ENCODE measurements at places on chromosomes 3 and 15.
A peak's percentile ranks its signal among the peaks of the same experiment; 100 is the strongest.

GRCh38 chr3:184982076-184982475, 170.1 kb downstream of the VPS8 start:
- DNase-seq: no peak

GRCh38 chr3:25266677-25267076, 161.4 kb upstream of the RARB start:
- no peak for DNase-seq

GRCh38 chr3:24100696-24101402, 155.8 kb downstream of the NR1D2 start:
- DNase-seq: no peak

GRCh38 chr15:85837881-85838280, 43.2 kb upstream of the KLHL25 start:
- DNase-seq: no peak

- no peak for DNase-seq
Observed at GRCh38 chr3:78507196-78507984, 1260.4 kb downstream of the ROBO1 start.

- DNase-seq: no peak
Observed at GRCh38 chr15:59312205-59312604, 60.5 kb downstream of the MYO1E start.

GRCh38 chr15:58165661-58166060, 27.5 kb downstream of the AQP9 start:
- no peak for DNase-seq

GRCh38 chr15:58957101-58957973, 23.9 kb upstream of the SLTM start:
- no peak for DNase-seq

GRCh38 chr15:26232691-26233090, 369.6 kb upstream of the ATP10A start:
- DNase-seq: no peak

DNA sequence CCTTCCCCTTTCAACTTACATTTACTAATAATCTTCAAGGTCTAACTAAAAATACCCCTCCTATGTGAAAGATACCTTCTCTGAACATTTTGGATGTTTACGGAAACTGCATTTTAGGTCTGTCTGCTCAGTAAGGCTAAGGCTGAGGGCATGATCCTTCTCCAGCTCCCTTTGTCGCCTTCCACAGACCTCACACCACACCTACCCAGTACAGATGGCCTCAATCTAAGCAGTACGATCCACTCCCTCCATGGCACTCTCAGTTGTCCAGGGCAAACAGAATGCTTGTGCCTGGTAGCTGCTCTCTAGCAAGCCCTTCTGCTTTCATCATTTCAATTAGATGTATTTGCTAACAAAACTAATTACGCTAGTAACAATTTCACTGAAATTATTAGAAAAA, 178.3 kb downstream of the CNTN3 start:
- no peak for DNase-seq

GRCh38 chr15:85878828-85879225, 84.1 kb upstream of the KLHL25 start:
- no peak for DNase-seq

GRCh38 chr3:128316481-128316891, 150.2 kb downstream of the DNAJB8 start:
- DNase-seq: peak; percentile 51

GRCh38 chr3:47273564-47273963, 9.0 kb downstream of the KIF9 start:
- DNase-seq: no peak

- no peak for DNase-seq
Observed at GRCh38 chr3:128825117-128825725, 54.2 kb upstream of the ACAD9 start.

- DNase-seq: no peak
Observed at GRCh38 chr3:94137377-94137776, 74.5 kb downstream of the NSUN3 start.

DNA sequence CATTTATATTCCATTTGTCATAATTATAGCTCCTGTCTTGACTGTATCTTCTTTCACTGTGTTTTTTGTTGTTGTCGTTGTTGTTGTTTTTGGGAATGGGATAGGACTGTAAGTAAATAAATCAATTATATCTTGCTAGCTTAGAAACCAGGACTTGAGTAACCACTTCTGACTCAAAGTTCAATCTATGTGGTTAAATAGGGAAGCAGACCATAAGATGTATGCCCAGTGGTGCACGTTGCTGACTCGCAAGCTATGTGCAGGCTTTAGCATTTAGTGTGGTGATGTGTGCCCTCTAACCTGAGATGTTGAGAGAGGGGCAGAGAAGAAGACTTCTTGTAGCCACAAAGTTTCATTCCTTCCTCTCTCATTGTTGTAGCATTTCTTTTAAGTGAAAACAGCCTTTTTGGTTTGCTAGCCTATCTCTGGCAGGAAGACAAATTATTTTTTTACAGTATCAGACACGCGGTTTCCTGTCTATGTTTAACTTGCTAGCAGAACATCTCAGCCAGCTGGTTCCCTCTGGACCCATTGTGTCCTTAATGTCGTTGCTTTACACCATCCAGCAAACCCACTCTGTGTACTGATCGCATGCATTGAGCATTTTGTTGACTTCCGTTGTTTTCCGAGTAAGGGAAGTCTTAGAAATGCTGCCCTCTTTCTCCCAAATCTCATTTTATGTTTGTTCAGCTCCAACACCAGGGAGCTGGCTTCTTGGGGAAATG, 52.1 kb downstream of the TGFBR2 start:
- no peak for DNase-seq

All from osteocyte (in vitro differentiated cells).